ENCODE measurements at places on chromosomes 7 and 10. TPM values are rescaled to one million over a fixed set of nuclear protein-coding genes. Genes with fewer than 3 reads are reported as not detected.

SKIDA1 gene
- total RNA-seq, result 127 TPM

FAM24B gene
- total RNA-seq, result not detected

DNA sequence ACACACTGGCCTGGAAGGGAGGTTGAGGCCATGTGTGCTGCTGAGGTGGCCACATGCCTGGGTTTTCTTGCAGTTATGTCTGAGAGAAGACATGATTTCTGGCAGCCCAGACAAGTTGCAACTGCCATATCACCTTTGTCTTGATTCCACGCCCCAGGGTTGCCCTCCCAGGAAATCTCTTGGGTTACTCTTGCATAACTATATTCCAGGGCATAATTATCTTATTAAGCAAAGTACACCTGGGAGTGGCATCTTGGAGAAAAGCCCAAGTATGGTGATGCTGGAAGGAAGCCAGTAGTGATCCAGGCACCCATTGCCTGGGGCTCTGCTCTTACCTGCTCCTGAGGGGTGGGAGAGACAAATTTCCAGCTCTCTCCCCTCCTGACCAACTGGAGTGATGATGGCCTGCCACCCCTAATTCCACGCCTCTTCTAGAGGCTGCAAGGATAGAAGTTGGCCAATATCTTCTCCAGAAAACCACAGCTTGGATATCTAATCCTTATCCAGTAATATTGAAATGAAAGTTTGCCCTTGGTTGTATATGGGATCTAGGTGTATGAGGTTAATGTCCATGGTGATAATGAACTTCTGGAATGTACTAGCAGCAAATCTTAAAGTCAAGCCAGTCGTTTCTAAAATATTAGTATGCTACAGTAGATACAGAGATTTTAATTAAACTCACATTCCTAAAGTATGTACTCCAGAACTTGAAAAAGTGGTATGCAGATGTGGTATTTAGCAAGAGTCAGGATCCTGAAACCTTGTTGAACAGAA is 5.0 kb downstream of the AKR1B10 start:
- peaks cover 11% of the 10 kb centered on the region for H3K4me1 ChIP-seq
- DNase-seq, result no peak
- no peak overlapping the region for H3K27ac ChIP-seq
- H3K4me3 ChIP-seq, result no peak overlapping the region

- peaks cover 21% of the 10 kb centered on the region for H3K4me1 ChIP-seq
- peaks cover 7% of the 10 kb centered on the region for H3K36me3 ChIP-seq
- H3K27ac ChIP-seq, result no peak overlapping the region
- H3K27me3 ChIP-seq, result no peaks in the 10 kb centered on the region
- H3K4me3 ChIP-seq, result no peak overlapping the region
Observed at GRCh38 chr10:3774814-3775695, 10.0 kb downstream of the KLF6 start.

GRCh38 chr7:155645662-155646061 is 1.2 kb downstream of the RBM33 start:
- DNase-seq, result no peak
- peak overlapping the region; percentile 92 for H3K4me3 ChIP-seq
- H3K27ac ChIP-seq, result no peak overlapping the region
- H3K4me1 ChIP-seq, result peaks cover 12% of the 10 kb centered on the region
- H3K27me3 ChIP-seq, result no peaks in the 10 kb centered on the region
- H3K36me3 ChIP-seq, result peaks cover 27% of the 10 kb centered on the region

- H3K36me3 ChIP-seq, result no peaks in the 10 kb centered on the region
- H3K27me3 ChIP-seq, result no peaks in the 10 kb centered on the region
- no peak overlapping the region for H3K4me3 ChIP-seq
- peaks cover 11% of the 10 kb centered on the region for H3K4me1 ChIP-seq
- DNase-seq, result no peak
Observed at GRCh38 chr7:84624527-84624926, 429.9 kb upstream of the SEMA3A start.

All from neural progenitor cell (in vitro differentiated cells).